ENCODE measurements at places on chromosomes 4 and X. TPM values are rescaled to one million over a fixed set of nuclear protein-coding genes. Genes with fewer than 3 reads are reported as not detected.

DNA sequence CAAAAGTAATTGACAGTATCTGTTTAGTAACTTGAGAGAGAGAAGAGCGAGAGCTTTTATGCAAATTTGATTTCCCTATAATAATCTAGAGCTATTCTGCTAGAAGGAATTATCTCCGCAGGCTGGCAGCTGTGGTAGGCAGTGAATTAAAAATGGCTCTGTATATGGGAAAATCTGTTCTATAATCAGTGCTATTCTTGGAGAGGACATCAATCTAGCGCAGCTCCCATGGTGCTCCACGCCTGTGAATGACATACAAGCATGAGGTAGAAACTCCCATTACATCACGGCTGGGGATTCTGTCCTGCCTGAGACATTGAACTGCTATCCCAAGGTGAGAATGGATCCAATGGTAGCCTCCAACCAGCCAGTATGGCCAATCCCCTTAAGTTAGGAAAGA lies 179.0 kb downstream of the DHX15 start:
- DNase-seq: no peak

The SSX4 gene
- not detected for total RNA-seq

GRCh38 chrX:130296743-130297142 lies 28.0 kb upstream of the ZNF280C start:
- DNase-seq: no peak

DNA sequence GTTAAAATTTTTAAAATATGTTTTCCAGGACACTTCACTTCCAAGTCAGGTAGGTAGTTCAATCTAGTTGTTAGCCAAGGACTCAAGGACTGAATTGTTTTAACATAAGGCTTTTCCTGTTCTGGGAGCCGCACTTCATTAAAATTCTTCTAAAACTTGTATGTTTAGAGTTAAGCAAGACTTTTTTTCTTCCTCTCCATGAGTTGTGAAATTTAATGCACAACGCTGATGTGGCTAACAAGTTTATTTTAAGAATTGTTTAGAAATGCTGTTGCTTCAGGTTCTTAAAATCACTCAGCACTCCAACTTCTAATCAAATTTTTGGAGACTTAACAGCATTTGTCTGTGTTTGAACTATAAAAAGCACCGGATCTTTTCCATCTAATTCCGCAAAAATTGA lies 49.7 kb downstream of the XIAP start:
- DNase-seq: no peak

GRCh38 chr4:19300213-19300612 lies 951.5 kb upstream of the SLIT2 start:
- no peak for DNase-seq

- DNase-seq: no peak
These were observed 20.4 kb upstream of the WWC2 start for GRCh38 chr4:183078634-183079033.

The SMAD1 gene
- 22.0 TPM for total RNA-seq

The HPSE gene
- total RNA-seq: 19.2 TPM

- DNase-seq: no peak
These were observed 99.0 kb upstream of the OTUD4 start for GRCh38 chr4:145279122-145279960.

The NBDY gene
- total RNA-seq: 39.5 TPM

DNA sequence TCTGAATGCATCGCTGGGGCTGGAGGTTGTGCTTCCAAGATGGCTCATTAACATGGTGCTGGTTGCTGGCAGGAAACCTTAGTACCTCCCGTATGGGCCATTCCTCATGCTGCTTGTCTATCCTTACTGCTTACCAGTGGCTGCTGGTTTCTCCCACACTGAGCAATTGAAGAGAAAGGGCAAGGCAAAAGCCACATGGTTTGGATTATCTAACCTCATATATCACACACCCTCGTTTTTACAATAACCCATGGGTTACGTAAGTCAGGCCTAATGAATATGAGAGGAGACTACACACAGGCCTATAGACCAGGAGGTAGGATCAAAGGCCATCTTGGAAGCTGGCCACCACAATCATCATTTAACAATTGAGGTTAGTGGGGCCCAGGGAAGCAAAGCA lies 141.8 kb upstream of the EDNRA start:
- no peak for DNase-seq

GRCh38 chr4:821631-822030 lies 4.3 kb downstream of the CPLX1 start:
- DNase-seq: no peak

DNA sequence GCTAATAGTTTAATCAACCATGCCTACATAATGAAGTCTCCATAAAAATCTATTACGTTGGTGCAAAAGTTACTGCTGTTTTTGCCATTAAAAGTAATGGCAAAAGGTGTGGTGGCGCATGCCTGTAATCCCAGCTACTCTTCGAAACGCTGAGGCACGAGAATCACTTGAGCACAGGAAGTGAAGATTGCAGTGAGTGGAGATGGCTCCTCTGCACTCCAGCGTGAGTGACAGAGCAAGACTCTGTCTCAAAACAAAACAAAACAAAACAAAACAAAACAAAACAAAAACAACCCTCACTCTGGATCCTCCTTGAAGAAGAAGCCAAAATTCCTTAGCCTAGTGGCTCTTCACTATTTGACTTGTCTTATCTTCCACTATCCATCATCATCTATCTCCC lies 78.0 kb downstream of the MSN start:
- DNase-seq: no peak

- no peak for DNase-seq
These were observed 57.4 kb downstream of the PSAPL1 start for GRCh38 chr4:7377223-7377865.

GRCh38 chrX:69215161-69215875 lies 50.1 kb upstream of the PJA1 start:
- no peak for DNase-seq

DNA sequence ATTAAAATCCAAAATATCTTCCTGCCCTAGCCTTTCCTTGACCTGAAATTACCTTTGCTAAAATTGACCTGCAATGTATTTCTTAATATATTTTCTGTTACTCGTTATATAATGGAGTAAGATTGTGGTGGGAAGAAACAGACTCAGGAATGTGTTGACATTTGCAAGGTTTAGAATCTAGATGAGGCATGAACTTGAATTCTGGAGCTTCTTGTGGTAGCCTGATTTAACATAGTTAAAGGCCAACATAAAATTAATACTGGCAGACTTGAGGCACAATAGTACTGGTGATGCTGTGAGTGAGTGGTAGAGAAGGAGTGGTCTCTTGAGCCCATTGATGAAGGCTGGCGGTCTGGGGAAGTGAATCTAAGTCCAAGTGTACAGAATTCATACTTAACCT lies 197.9 kb upstream of the SPRY1 start:
- DNase-seq: no peak

The ARHGEF9 gene
- total RNA-seq: 23.9 TPM

The LEF1 gene
- total RNA-seq: 4.1 TPM

The SSX2B gene
- total RNA-seq: not detected

GRCh38 chr4:187017147-187017546 lies 293.5 kb upstream of the FAT1 start:
- DNase-seq: no peak

The SERTM2 gene
- 0.50 TPM for total RNA-seq

Measured in left lung (tissue), 14 donors.